KG1 (cell line): ENCODE measurements at places on chromosomes 1 and 21.

- no peak for DNase-seq
These were observed 10.7 kb downstream of the ATP1A4 start for GRCh38 chr1:160161965-160162705.

GRCh38 chr1:150764617-150765101 lies 919 bp downstream of the CTSS start:
- DNase-seq, result no peak

- no peak for DNase-seq
These were observed 54.0 kb downstream of the COLGALT2 start for GRCh38 chr1:183983371-183984105.

GRCh38 chr1:226497276-226497833 lies 51.2 kb upstream of the STUM start:
- DNase-seq, result no peak

DNA sequence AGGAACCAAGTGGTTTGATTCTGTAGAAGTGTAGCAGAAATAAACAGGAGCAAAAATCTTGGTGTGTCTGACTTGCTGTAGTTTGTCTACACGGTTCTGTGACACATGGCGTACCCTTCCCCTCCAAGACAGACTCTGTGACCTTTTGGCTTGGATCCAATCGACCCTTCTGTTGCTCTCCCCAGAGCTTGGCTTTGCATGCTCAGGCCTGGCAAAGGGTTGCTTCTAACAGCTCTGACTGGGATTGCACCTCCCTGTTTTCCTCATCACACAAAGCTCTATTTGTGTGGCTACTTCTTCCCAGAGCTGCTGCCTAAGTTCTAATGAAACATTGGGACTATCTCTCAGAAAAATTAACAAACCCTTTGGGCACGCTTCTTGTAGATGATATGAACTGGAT lies 24.0 kb downstream of the NGF start:
- DNase-seq, result no peak

DNA sequence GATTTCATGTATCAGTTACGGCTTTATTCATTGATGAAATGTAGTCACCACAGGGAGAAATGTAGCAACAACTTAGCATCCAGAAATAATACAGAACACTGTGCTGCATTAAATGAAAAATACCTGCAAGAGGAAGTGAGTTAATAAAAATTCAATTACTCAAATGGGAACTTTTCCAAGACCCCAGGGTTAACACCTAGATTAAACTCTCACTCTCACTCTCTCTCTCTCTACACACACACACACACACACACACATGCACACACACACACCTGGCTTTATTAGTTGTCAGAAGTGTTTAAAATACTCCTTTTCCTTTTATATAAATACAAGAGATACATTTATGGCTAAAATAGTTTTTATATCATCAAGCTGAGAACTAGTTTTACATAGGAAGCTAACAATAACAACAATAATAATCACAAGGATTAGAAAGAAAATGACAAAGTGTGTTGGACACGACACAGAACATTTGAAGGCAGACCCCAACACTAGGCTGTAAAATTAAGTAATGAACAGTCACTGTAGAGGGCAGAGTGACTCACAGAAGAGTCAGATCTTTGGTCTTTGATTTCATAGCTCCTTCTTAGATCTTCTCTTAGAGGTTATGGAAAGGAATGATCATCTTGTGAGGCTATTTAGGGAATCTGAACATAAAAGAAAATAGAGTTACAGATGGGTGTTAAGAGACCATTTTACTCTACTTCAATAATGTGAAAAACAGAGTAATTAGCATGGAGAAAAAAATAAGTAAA lies 1266.0 kb upstream of the ADGRL2 start:
- DNase-seq, result no peak

DNA sequence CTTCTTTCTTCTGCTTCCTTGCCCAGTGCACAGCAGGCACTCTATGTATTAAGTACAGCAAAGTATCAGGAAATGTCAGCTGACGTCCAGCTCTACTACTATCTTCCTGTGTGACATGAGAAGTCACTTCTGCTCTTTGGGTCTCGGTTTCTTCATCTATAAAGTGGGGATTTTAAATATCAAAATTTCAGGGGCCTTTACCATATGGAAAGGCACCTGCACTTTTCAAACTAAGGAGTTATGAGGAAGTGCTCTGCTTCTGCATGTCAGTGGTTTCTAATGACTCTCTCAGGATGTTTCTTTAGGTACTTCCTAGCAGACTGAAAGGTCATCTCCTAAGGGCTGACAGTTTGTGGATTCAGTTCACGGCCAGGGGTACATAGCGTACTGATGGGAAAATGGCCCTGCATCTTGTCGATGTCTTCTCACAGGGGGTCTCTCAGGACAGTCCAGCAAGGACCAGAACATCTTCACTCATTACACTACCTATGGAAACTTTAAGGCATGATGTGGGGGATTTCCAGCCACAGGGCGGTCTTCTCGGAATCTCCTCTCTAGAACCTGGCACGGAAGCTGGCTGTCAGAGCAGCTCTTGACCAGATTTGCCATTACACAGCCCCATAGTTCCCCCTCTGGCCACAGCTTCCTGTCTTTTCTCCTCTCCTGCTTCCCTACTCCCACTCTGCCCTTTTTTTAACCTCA lies 42.0 kb upstream of the MTF1 start:
- peak; percentile 54 for DNase-seq

- DNase-seq, result no peak
These were observed 176.8 kb downstream of the FAF1 start for GRCh38 chr1:50783286-50783685.

DNA sequence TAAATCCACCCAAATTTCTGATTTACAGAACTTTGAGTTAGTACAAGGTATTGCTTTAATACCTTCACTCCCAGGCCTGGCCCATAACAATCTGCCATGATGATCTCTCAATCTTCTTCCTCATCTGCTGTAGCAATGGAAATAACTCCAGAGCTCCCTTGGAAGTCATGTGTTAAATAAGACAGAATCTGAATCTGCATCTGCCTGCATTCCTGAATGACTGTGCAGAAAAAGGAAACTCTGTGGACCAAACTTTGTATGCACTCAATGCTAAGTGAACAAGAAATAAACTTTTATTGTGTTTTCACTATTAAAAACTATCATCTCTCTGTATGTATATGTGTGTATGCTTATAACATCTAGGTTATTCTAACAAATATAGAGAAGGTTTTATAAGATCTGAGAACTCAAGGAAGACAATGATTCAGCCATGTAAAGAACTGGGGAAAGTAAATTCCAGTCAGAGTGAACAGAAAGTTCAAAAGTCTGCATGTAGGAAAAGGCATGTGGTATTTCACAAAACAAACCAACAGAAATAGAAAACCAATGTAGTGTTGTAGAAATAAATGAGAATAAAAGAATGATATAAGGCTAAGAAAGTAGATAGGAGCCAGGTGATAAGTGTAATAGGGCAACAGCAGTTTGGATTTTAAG lies 390.2 kb downstream of the USH2A start:
- no peak for DNase-seq

DNA sequence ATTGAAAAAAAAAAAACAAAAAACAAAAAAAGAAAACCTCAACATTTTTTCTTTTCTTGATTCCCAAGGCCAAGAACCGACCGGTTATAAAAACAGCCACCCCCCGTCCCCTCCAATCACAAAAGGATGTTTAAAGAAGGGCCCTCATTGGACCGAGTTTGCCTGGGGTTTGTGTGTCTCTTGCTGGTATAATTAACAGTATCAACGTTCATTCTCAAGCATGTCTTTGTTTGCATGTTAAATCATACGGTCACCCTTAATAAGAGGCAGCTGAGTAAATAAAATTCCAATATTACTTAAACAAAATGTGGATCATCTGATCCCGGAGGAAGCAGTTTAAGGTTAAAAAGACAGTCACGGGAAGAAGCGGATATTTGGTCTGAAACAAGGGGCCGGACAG lies 201.1 kb downstream of the PRDM2 start:
- no peak for DNase-seq

DNA sequence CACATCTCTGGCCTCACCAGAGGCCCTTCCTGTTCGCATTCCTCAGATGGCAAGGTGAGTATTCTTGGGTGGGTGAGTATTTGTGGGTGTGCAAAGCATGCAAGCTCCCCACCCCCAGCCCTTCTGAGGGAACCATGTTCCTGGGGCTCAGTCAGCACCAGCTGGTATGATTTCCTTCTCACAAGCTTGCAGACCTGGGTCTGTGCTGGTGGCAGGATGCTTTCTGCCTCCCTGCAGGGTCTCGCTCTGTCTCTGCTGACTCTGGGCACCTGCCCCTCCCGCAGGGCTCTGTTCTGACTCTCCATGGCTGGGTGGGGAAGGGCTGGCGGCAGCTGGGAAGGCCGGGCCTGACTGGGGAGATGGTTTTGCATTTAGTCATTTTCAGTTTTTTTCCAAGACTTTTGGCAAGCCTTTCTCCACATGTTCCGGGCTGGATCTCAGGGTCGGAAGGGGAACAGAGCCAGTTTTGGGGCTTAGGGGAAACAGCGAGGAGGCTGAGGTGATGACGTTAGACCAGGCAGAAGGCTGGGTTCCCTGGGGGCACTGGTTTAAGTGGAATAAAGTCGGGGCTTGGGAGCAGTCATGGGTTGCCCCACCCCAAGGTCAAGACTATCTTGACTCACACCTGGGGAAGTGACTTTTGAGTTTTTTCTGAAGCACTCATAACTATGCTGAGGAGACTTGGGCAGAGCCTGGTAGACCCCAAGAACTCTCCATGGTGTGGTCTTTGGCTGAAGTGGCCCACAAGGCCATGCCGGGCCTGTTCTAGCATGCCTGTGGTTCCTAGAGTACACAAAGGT lies 6.2 kb downstream of the RASSF5 start:
- DNase-seq, result no peak

DNA sequence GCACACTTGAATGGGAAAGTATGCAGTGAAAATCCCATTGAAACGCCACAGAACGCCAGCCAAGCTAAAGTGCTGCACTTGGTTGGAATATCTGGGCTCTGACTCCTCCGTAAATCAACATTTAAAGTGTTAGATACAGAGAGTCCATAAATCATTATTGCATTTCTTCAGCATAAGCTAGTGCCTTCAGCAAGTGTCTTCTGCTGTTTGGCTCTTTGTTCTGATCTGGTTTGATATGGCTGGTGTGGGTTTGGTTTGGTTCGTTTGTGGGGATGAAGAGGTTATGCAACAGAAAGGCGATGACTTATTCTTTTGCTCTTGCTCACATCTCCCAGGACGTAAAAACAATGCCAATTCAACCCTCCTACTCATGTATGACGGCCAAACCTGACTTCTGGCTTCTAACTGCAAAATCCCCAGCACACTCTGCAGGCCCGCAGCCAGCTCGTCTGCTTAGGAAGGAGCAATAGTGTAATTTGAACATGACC lies 121.8 kb upstream of the ERG start:
- no peak for DNase-seq

DNA sequence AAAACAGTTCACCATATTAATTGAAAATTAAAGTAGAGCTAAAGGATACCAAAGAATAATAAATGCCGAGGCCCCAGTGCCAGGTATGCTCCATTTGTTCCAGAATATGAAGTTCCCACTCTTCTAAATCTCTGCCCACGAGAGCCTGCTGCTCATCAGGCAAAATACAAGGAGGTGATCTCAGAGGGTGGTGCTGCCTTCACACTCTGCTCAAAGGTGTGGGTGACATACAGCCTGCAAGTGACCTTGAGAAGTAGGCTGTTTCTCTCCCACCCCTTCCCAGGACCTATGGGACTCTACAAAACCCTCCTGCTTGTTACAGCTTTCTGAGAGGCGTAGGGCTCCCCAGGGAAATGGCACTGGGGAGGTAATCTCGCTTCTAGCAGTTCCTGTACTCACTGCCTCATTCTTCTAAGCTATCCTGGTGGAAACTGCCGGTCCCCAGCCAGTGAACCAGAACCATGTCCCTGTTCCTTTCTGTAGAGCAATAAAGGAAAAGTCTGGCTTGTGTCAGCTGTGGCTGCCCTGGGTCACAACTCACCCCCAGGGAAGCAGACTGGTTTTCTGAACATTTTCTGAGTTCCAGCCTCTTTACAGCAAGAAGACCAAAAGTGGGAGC lies 26.9 kb upstream of the DPT start:
- no peak for DNase-seq

GRCh38 chr1:162265983-162266382 lies 110.7 kb downstream of the SPATA46 start:
- DNase-seq, result no peak

DNA sequence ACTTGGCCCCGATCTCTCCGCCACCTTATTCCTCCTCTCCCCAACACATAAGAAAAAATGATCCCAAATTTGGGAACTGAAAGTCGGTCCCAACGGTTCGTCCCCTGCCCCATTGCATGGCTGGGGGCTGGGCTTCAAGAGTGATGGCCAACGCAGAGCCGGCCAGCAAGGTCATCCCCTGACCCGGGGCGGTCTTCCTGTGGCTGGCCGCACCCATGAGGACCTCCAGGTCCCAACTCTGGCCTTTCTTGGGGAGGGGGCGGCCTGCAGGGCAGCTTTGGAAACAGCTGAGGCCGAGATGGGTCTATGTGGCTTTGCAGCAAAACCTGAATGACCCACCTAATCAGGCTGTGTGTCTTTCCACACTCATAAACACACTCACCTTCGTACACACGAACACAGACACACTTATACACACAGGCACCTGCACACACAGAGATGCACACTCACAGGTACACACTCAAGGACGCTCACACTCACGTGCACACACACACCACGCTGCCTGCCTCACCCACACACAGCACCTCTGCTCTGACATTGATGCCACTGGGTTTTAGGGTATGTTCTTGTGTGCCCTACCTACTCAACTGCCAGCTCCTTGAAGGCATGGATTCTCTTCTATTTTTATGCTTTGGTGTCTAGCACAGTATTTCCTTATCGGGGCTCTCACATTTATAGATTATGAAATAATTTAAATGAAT lies 562 bp downstream of the DYNLT5 start:
- peak; percentile 32 for DNase-seq

DNA sequence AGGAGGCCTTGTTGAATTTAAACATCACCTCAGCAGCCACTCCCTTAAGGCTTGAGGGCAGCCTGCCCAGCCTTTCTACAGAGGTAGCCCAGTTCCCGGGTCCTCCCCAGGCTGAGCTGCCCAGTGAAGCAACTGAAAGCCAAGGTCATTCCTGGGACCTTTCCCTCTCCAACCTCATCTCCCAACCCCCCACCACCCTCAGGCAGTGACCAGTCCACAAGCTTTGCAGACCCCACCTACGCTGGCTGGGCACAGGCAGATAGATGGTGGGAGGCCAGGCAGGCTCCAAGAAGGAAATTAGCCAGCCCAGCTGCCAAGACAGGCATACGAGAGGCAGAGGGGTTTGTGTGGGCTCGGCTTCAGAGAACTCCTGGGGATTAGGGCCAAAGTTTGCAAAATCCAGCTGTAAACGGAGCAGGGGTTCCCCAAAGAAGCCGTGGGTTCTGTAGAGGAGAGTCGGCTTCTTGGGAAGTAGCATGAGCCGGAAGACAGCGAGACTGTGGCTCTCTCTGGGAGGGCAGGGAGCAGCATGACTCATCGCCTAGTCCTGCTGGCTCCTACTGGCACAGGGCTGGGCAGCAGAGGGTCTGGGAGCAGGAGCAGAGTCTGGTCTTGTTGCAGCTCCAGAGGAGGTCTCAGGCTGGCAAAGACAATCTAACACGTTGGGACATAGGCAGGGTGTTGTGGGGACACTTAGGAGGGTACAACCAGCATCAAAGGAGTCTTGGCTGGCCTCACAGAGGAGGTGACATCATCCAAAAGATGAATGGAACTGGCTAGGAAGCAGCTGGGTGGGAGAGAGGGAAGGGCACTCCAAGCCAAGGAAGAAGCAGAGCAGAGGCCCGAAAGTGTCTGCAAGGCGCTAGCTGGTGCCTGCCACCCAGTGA lies 2.8 kb upstream of the ZC3H12A start:
- no peak for DNase-seq

GRCh38 chr1:241637046-241637590 lies 3.1 kb downstream of the CHML start:
- DNase-seq, result no peak

GRCh38 chr1:15341634-15342407 lies 67.9 kb upstream of the EFHD2 start:
- DNase-seq, result no peak

- no peak for DNase-seq
These were observed 172.7 kb downstream of the TRIM33 start for GRCh38 chr1:114338191-114338890.
